NCI-H1436 treated with DMSO at 0.1 percent for 48 hours (cell line): ENCODE measurements at places on chromosomes 2 and 18.

GRCh38 chr18:46433121-46433826 lies 223.7 kb downstream of the LOXHD1 start:
- no peak for DNase-seq

DNA sequence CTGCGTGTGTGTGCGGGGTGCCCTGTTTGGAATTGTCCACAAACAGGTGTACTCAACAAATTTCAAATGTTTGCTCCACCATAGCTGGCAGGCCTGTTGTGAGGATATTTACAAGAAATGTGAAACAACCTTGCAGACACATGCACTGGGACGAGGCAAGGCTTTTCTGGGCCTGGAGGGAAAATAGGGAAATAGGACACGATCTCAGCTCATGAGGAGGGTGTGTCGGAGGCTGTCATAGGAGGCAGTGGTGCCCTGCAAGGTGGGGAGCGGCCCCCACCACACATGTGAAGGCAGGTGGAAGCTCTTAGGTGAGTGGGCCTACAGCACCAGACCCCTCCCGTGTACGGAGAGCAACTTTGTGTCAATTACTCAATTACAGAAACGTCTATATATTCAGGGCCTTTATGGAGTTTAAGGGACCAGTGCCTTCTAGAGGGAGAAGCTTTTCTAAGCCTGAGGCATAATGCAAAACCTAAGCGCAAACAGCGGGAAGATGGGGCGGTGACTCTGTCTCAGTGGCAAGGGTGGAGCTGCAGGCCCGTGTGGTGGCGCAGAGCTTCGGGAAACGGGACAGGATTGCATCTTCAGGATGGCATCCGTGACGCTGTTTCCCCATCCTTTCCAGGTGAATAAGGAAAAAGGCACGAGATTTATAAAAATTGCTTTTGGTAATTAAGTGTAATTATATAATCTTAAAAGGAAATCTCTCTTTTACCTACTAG lies 48.0 kb downstream of the RNF144A start:
- DNase-seq = no peak

DNA sequence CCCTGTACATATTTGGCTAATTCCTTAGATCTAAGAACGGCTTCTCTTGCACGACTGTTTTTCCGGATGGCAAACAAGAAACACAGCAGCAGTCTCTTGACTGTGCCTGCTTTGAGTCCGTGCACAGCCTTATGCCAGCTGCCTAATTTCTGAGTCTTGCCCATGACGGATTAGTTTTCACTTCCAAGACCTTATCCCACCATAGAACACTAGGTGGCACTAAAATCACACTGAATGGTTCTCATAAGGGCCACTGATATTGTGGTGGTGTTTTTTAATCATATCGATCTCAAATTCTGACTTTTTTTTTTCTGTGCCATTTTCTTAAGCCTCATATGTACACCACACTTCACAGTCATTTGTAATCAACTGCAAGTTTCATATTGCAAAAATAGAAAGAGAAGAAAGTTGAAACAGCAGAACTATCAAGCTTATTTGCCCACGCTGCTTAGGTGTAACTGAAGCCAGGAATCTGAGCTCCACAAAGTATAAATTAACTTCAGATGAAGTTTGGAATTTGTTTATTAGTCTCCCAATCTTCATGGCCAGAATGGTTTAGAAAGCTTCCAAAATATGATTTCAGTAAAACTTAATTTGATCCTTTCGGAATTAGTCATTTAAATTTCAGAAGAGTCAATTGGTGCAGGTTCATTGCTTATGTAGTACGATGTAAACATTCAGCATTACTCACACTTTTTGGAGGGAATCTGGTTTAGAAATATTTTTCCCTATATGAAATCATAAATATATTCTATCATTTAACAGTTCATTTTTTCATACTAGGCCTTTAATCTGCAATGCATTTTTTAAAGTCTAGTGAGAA lies 45.5 kb upstream of the SCN7A start:
- DNase-seq = no peak

- DNase-seq = no peak
Observed at GRCh38 chr18:58152891-58153290, 108.9 kb downstream of the NEDD4L start.

GRCh38 chr2:240095556-240096523 lies 40.3 kb downstream of the COPS9 start:
- DNase-seq = no peak

- no peak for DNase-seq
Observed at GRCh38 chr2:69717861-69718273, 24.1 kb upstream of the ANXA4 start.
